ENCODE measurements at places on chromosomes 6 and 20. TPM values are rescaled to one million over a fixed set of nuclear protein-coding genes. Genes with fewer than 3 reads are reported as not detected.

- DNase-seq: no peak
These were observed 6.3 kb downstream of the NRSN2 start for GRCh38 chr20:353166-353565.

Gene BMP7
- not detected for total RNA-seq

Gene FAM162B
- not detected for total RNA-seq

DNA sequence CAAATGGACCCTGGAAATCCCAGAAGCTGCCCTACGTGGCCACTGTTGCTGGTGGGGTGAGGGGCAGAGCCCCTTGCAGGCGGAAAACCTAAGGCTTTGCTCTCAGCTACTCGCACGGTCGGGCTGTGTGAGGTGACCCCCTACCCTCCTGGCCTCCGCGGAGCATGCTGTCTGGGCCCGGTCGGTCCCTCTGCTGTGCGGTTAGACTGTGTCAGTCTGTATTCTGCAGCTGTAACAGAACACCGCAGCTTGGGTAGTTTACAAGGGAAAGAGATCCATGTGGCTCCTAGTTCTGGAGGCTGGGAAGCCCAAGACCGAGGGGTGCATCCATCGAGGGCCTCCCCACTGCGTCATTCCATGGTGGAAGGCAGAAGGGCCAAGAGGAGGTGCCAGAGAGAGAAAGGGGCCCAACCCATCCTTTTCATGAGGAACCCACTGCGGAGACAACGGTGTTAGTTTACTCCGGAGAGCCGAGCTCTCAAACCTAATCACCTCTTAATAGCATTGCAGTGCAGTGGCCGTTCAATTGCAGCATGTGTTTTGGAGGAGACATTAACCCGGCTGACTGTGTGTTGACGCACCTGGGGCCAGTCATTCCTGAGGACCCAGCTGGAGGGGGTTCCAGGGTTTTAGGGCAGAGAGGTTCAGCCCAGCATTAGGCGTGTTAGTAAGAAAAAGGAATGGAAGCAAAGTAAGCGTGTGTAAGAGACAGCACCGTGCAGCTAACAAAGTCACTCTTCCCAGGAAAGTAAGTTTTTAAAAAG is 18.3 kb downstream of the COL9A3 start:
- no peak for DNase-seq

DNA sequence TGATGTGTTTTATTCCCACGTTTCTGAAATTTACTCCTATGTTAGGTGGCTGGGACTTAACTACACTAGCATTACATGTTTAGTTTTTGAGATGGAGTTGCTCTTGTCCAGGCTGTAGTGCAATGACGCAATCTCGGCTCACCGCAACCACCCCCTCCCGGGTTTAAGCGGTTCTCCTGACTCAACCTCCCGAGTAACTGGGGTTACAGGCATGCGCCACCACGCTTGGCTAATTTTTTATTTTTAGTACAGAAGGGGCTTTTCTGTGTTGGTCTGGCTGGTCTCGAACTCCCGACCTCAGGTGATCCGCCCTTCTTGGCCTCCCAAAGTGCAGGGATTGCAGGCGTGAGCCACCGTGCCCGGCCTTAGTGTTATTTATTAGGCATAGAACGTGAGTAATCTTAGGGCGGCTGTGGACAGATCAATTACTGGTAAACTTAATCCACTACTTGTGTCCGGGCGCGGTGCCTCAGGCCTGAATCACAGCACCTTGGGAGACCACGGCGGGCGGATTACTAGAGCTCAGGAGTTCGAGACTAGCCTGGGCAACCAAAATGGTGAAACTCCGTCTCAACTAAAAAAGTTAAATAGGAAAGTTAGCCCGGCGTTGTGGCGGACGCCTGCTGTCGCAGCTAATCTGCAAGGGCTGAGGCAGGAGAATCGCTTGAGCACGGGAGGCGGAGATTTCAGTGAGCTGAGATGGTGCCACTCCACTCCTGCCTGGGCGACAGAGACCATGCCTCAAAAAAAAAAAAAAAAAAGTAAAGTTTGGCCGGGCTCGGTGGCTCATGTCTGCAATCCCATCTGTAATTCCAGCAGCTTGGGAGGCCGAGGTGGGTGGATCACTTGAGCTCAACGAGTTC is 123.7 kb upstream of the BTN3A2 start:
- DNase-seq: peak; percentile 65

GRCh38 chr6:40931931-40932330 is 107.1 kb downstream of the UNC5CL start:
- no peak for DNase-seq

DNA sequence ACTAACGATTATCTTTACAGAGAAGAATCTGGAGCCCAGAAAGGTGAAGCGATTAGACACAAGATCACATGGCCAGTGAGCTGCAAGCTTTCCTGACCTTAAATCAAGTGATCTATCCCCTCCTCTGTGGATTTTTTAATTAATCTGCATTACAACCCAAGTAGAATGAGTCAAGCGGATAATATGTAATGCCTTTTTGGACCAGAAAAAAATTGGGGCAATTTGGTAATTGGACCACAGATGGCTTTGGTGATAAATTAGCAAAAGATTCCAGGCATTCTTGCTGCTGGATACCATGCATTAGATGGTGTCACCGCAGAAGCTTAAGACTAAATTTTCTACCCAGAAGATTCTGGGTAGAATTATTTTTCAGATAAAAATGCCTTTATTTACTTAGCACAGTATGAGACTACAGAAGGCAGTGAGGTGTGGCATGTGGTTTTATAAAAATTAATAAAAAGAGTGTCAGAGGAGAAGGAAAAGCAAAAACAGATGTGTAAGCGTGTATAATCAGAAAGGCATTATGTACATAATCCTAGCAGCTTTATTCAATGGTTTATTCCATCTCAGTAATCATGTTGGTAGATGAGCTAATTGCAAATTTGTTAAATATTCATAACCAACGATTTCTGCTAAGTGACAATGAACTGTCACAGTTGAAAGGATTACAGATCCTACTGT is 53.9 kb upstream of the PCSK2 start:
- DNase-seq: no peak

GRCh38 chr6:144265061-144265357 is 20.1 kb upstream of the UTRN start:
- no peak for DNase-seq

DNA sequence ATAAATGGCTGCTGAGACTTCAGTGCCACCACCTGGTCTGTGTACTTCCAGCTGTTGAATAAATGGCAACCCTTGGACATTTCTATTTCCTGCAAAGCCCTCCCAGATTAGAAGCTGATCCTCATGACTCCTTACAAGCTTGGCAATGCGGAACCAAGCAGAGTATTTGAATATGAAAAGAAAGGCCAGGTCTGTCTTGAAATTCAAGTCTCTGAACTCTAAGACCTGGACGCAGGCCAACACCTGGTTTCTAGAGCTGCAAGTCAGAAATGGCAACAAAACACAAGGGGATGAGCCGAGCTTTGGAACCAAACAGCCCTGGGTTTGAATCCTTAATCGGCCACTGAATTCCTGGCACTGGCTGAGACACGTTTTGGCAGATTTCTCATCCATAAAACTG is 353.4 kb downstream of the PTPRT start:
- no peak for DNase-seq

DNA sequence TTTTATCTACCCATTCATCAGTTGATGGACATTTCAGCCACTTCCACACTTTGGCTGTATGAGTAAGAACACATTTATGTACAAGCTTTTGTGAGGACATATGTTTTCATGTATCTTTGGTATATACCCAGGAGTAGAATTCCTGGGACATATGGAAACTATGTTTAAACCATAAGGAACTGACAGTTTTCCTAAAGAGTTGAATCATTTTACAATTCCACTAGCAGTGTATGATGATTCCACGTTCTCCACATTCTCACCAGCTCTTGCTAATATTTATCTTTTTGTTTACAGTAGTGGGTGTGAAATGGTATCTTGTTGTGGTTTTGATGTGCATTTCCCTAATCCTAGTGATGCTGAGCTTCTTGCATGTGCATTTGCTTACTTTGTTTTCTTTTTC is 338.1 kb downstream of the PLCB1 start:
- DNase-seq: no peak

GRCh38 chr6:23952245-23952644 is 173.8 kb upstream of the NRSN1 start:
- no peak for DNase-seq

DNA sequence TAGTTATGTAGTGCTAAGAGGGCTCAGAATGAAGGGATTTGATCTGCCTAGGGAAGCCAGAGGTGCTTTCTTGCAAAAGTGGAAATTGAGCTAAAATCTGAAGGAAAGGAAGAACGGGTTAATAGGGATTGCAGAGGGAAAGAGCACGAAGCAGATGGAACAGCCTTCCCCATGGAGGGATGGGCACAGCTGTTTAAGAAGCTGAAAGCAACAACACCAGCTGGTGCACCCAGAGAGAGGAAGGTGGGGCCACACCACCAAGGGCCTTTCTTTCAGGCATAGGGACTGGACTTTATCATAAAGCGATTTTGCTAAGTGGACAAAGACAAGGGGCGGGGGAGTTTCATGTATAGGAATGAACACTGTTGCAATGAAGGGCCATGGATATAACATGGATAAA is 65.8 kb upstream of the SNRPB2 start:
- no peak for DNase-seq

DNA sequence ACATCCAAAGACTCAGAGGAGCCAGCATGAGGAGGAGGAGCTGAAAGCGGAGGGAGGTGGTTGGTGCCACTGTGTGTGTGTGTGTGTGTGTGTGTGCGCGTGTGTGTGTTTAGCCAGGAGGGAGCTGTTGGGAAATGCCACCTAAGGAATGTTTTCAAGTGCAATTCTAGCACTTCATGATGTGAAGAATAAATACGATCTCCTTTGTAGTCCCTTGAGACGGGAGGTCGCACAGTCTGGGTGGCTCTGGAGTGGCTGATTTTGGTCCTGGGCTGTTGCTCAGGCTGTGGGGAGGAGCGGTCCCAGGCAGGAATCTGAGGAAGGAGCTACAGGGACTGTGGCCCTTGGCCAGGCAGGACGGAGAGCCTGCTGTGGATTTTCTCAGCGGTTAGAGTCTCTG is 93.7 kb downstream of the PPP1R14C start:
- no peak for DNase-seq

DNA sequence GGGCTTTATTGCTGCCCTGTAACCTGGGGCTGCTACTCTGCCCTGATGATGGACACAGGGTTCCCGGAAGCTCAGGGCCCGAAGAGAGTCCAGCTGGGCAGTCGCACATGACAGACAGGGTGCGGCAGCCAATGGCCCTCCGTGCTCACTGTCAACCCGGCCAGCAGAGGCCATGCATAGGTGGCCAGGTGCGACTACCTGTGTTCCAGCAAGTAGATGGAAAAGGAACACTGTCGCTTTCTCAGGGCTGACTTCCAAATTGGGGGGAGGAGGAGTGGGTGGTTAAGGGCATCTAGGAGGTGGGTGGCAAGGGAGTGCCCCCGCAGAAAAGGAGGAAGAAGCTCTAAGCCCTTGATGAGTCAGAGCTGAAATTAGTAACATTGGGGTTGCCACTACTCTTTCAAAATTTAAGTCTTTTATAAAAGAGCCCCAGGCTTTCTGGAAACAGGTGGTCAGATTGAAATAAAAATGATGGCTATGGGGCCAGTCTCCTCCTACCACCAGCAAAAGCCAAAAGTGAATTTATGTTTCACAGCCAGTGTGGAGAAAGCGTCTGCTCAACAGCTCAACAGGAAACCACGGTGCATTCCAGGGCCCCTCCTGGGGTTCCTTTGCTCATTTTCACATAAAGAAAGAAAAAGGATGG is 2.3 kb upstream of the RAMACL start:
- no peak for DNase-seq

DNA sequence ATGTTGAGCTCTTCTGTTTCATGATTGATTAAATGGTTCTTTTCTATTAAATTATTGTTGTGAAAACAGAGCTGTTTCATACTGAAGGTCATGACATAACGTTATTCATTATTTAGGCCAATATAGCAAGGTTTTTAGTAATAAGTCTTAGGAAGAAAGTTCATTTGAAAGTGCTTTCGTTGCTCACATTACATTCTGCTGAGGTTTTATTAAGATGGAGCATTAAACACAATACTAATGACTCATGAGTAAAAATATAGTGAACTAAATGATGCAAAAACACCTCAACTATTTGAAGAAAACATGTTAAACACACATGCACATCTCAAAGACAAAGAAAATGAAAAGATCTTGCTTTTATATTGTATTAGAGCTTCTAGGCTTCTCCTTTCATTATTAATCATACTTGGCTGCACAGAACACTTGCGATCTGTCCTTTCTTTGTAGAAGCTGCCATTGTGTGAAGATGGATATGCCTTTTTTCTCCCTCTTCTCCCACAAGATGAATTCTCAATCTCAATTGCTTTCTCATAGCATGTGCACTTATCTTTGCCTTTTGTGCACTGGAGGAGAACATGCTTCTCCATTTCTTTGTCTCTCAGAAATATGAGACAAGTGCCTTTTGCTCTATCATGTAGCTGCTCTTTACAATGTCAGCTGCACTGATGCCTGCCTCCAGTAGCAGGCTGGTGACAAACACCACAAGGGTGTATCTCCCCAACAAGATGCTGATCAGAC is 312.4 kb downstream of the PHF3 start:
- no peak for DNase-seq

DNA sequence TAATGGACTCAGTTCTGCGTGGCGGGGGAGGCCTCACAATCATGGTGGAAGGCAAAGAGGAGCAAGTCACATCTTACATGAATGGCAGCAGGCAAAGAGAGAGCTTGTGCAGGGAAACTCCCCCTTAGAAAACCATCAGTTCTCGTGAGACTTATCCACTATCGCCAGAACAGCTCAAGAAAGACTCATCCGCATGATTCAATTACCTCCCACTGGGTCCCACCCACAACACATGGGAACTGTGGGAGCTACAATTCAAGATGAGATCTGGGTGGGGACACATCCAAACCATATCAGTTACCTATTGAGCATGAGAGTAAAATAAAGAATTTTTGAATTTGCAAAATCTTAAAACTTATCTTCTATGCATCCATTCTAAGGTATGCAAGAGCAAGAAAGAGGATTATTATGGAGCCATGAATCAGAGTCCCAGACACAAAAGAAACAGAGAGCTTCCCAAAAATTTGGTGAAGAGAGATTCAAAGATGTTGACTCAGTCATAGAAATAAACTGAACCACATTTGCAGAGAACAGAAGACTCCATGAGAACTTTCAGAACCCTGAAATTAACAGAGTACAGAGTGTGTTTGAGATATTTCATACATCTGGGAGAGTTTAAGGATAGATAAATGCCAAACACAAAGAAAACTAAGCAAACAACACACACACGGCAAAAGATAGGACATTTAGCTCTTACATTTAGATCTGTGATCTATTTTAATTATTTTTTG is 17.1 kb upstream of the MOXD1 start:
- no peak for DNase-seq

GRCh38 chr6:165649166-165650137 is 13.6 kb downstream of the PDE10A start:
- no peak for DNase-seq

DNA sequence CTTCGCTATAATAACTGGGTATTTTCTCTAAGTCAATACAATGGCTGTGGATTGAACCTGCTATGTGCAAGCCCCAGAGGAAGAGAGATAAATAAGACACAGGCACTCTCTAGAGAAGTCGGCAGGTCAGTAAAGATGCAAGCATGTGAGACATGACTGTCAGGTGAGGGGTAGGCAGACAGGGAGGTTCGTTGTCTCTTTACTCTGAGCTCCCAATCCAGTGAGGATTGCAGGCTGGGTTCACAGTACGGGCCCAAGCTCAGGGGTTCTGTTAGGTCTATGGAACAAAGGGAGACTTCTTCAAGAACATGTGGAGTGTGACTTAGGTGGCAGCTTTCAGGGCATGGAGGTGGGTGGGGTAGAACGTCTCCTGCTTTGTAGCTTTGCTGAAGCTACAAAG is 147.2 kb downstream of the PCSK2 start:
- DNase-seq: no peak

- DNase-seq: no peak
These were observed 304.7 kb downstream of the FARS2 start for GRCh38 chr6:5565971-5566370.
